ENCODE measurements at places on chromosomes 16 and 17.

DNA sequence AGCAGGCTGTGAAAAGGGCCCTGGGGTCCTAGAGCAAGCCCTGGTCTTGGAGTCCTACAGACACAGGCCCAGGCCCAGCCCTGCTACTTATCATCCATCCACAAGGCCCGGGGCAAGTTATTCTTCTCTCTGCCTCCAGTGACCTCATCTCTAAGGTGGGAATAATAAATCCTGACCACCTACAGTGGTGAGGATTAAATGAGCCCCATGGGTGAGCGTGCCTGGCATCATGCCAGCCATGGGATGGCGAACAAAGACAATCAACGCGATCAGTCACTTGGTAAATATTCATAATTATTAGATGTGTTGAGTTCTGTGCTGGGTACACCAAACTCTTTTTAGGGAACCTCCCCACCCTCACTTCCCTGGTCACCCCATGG, 5.5 kb downstream of the KRT15 start:
- DNase-seq, result no peak

DNA sequence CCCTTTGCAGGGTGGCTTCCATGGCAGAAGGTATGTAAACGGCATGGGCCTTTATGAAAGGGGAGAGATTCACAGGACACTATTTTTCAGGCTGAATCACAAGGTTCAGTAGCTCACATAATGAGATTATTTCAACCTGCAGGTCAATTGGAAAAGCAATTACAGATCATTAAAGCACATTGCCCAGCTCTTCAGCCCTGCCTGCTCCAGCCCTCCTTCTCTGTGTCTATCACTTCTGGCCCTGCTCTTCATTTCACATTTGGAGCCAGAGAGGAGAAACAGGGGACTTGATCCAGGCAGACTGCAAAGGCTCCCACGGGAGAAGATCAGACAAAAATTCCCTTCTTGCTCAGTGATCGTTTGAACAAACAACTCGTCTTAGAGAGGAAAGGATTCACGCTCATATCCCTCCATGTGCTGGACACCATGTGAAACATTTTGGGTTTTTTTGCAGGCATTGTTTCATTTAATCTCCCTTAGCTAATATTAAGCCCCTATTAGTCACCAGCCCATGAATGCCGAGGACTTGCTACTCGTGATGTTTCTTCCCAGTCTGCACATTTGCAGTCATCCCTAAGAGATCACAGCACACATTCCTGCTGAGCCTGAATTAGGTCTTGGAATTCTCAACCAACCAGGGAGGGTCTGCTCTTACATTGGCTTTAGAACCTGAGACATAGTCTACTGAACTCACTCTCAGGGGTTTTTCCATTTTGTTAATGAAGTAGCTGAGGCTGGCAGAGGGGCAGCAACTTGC, 443.9 kb upstream of the CCL2 start:
- DNase-seq, result no peak

- no peak for DNase-seq
Measured at GRCh38 chr17:72409405-72410002, 288.7 kb downstream of the SOX9 start.

DNA sequence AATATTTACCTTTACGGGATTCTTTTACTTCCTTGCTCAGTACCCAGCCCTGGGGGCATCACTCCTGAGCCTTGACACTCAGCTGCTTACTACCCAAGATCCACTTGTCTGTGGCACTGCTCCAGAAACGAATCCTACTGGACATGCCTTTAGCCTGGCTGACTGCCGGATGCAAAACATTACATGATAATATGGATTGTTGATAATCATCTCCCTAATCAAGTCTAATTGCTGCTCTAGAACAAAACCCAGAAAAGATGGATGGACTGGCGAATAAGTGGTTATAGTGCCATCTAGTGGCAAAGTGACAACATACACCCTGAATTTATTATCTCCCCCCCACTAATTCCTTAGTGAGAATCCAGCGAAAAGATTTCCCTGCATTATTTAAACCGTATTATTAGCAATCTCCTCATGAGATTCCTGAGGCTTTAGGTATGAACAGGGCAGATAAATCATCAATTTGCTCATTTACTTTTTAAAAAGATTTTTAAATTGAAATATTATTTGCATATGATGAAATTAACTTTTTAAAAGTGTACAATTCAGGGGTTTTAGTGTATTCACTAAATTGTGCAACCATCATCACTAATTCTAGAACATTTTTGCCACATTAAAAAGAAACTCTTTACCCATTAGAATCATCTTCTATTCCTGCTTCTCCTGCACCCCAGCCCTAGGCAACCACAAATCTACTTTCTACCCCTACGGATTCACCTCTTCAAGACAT, 61.6 kb downstream of the RGS9 start:
- DNase-seq, result no peak

DNA sequence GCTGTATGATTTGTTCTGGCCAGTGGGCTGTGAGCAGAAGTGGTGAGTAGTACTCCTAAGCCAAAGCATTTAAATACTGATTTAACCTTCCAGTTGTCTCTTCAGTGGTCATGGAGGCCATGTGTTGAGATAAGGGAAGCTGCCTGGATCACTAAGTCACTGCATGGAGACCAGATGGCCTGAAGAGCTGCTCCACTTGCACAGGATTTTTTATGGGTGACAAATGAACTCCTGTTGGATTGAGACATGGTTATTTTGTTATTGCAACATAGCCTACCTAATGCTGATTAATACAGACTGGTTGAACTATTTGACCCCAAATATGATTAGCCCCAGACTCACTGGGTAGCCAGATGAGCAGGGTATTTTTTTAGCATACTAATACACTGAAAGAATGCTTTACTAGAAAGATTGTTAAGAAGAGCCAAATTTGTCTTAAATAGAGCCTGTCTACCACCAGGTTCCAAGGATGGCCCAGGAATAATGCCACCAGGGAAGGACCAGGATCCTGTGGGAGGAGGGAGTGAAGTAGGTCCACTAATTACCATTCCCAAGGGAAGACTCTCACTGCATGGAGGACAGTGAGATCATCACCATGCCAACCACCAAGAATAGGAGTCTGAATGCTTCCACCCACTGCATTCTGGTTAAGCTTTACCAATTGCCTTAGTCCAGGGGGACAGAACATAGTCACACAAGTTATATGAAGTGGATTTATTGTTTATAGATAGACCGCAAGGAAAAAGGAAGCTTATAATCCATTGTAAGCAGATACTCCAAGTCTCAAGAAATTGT, 187.4 kb upstream of the IRX6 start:
- DNase-seq, result no peak

GRCh38 chr17:73833775-73834488, 189.7 kb upstream of the SDK2 start:
- DNase-seq, result no peak

DNA sequence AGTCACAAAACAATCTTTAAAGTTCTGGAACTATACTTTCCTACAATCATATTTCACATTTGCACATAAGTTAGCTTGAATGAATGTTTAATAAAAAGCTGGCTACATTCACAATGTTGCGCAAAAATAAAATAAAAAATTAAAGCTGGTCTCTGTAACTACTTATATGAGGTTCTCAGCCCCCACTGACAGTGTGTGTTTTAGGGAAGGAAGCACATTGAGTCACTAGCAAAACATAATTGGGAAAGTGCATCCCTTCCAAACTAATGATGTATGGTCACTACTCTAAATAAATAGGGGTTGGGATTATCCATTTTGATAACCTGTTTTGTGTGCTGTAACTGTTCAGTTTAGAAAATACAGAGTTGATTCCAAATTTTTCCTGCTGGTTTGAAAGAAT, 251.9 kb downstream of the IRX3 start:
- DNase-seq, result no peak

DNA sequence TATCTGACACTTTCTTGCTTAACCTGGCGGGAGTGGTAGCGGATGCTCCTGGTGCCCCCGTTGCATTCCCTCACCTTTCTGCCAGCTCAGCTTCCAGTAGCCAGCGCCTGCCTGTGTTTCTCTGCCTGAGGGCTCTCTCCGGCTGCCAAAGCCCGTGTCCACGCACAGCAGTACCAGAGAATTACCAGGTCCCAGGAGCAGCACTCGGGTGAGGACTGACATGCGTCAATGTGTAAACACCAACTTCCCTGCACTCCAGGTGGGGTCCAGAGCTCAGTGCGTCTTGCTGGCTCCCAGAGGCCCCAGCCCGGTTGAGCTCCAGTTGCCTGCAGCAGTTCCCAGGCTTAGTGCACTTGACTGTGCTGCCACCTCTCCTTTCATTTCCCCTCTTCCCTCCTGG, 54.8 kb downstream of the CDH13 start:
- DNase-seq, result no peak

DNA sequence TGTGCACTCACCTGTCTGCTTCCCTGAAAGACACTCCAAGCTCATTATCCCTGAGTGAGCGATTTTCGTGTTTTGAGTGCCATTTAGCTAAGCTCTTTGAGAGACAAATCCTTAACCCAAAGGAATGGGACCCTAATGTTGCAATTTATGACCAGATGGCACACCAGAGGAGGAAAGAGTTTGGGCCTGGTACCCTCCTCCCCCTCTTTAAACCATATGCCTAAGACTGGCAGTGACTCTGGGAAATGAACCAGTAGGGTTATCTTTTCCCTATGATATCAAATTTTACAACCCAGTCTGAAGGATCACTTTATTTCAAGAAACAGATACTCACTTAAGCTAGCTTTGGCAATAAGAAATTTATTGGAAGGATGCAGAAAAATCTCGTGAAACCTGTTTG, 550.4 kb downstream of the TOX3 start:
- no peak for DNase-seq

- DNase-seq, result no peak
Measured at GRCh38 chr17:28446716-28447395, 26.6 kb upstream of the SLC13A2 start.

DNA sequence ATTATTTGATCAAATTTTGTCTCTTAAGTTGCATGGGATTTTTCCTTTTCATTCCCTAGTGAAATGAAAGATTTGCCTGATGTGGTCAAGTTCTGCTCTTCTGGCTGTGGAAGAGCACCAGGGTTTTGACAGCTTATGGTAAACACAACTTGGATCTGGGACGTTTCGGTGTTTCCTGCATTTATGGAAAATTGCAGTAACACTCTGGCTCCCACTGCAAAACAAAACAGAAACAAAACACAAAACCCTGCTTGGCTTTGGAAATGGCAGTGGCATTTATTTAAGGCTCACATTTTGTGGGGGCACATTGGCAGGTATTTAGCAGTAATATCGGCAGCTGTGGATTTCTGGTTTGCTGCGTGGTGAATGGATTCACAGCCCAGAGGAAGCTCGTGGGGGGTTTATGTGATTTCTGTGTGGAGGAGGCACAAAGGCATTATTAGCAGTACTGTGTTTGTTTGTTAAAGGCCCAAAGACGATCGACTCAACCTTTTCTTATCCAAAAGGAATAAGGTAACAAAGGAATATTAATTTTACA, 377.8 kb downstream of the SNX29 start:
- DNase-seq, result no peak

- DNase-seq, result no peak
Measured at GRCh38 chr16:57994778-57995177, 5.7 kb downstream of the ZNF319 start.

GRCh38 chr16:8889893-8890548, 7.9 kb downstream of the LITAFD start:
- no peak for DNase-seq

GRCh38 chr17:49146620-49147306, 14.2 kb downstream of the B4GALNT2 start:
- peak; percentile 95 for DNase-seq

DNA sequence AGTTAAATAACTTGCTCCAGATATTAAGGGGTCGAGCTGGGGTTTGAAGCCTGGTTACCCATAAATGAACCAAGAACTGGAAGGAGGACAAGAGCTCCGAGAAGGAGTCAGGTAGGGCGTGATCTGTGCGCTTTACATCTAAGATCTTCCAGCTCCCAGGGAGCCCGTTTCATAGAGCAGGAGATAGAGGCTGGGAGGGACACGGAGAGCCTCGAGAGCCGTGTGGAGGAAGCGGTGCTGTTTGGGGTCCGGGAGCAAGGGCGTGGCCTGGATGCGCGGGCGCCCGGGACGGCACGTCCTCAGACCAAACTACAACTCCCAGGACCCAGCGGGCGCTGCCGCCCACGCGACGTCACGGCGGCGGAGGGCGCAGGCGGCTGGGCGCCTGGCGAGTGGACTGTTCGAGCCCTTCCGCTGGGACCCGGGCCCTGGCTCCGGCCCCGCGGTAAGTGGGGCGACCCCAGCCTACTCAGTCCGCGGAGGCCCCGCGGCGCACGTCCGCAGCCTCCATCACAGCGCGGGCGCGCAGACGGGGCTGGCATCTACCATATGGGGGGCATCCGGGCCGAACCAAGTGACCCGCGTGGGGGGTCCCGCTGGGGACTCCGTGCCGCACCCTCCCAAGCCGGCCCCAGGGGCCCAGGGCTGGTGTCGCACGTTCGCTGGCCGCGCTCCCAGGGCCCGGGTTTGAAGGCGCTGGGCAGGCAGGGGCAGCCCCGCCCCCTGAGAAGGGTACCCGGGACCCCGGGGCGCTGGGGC, at the start of gene BCKDK:
BCKDK (plus strand) TSS at position 352 of the 759 bp plus-strand sequence. CDS start 838 bp downstream, outside the sequence.
- DNase-seq, result no peak

DNA sequence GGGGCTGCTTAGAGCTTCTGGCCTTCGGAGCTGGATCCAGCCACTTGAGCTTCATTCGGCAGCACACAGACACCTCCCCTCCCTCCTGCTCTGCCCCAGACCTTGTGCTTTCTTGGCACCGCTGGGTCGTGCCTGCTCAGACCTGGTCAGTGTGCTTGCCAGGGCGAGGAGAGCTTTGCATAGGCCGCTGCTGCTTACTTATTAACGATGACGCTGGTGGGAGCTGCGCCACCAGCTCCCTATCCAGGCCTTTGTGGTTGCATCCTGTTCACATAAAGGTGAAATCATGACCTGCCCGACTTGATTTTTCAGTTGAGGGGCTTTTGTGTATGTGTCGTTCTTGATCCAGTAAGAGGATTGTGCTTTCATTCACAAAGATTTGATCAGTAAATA, 101.1 kb downstream of the MSI2 start:
- DNase-seq, result no peak

DNA sequence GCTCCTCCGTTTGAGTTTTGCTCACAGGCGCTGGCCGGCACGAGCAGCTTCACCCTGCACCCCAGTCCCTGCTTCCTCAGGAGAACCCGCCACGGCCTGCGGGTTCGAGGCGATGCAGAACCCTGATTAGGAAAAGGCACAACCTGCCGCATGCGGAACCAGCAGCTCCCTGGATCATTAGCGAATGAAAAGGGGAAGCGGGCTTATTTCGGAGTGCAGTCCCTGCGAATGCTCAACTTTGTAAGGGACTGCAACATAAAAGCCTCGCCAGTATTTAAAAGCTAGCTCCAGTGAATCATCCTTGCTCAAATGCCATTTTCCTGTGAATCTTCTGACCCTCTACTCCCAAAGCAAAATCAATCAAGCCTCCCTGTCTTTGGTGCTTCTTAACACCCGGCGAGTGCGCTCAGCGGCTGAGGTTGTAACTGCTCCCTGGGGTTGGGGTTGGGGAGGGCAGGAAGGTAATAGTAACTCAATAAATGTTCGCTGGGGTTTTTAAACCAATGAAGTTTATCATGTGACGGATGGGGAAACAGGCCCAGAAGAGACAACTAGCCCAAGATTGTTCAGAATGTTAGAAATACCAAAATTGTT, 678 bp upstream of the AKAP10 start:
- DNase-seq, result no peak

- no peak for DNase-seq
Measured at GRCh38 chr16:83214671-83215070, 587.9 kb downstream of the CDH13 start.

- peak; percentile 80 for DNase-seq
Measured at GRCh38 chr16:19607616-19608280, 52.2 kb downstream of the VPS35L start.

All from BJ (cell line).